ENCODE measurements at places on chromosomes 3 and 15.

DNA sequence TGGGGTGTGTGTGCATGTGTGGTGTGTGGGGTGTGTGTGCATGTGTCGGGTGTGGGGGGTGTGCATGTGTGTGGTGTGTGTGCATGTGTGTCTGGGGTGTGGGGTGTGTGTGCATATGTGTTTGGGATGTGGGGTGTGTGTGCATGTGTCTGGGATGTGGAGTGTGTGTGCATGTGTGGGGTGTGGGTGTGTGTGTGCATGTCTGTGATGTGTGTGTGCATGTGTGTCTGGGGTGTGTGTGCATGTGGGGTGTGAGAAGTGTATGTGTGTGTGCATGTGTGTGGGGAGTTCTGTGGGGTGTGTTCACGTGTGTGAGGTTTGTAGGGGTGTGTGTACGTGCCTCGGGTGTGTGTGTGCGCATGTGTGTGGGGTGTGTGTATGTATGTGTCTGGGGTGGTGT, 6.7 kb upstream of the OCA2 start:
- no peak for DNase-seq

DNA sequence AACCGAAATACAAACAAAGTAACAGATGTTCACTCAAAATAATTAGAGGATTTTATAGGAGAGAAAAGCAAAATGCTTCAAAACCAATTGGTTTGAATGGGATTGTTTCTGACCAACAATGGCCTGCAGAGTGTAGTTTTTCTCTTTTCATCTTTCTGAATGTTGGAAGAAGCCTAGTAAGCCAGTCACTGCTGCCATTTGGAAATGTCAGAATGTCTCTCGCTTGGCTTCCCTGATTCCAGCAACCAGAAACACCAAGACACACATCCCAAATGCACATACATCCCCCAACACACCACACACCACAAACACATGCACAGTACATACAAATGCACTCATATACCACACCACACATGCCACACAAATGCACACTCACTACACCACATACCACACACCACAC, 403.4 kb downstream of the OCA2 start:
- DNase-seq: no peak

- DNase-seq: peak; percentile 87
These were observed 15.3 kb downstream of the NR2F2 start for GRCh38 chr15:96345560-96346399.

- no peak for DNase-seq
These were observed 2.7 kb downstream of the IREB2 start for GRCh38 chr15:78440375-78441373.

DNA sequence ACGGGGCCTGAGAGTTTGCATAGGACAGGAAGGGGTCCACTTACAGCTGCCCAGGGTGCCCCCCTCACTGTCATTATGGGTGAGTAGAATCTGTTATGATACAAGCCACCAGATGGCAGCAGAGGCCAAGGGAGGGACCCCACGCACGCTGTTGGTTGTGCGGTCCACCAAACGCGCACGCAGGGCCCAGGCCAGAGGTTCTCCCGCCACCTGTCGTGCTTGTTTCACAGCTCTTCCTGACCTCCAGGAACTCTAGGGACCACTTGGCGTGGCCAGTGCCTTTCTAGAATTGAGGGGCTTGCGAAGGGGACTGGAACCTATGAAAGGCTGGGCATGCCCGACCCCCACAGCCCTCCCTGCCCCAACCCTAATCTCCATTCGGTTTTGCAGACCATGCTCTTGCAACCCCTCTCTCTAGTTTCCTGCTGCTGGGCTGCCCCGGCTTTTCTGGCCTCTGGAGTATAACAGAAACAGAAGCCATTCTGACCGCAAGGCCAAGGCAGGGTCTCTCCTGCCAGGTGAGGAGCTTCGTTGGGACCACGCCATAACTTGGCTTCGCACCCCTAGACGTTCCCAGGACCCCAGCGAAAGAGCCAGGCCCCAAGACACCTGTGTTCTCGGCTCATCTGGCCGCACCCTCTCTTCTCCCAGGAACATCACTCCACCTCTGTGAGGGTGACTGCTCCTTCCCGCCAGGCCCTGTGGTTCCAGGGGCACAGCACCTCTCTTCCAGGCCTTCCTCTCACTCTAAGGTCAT, 46.0 kb downstream of the ALDH1L1 start:
- DNase-seq: peak; percentile 43

DNA sequence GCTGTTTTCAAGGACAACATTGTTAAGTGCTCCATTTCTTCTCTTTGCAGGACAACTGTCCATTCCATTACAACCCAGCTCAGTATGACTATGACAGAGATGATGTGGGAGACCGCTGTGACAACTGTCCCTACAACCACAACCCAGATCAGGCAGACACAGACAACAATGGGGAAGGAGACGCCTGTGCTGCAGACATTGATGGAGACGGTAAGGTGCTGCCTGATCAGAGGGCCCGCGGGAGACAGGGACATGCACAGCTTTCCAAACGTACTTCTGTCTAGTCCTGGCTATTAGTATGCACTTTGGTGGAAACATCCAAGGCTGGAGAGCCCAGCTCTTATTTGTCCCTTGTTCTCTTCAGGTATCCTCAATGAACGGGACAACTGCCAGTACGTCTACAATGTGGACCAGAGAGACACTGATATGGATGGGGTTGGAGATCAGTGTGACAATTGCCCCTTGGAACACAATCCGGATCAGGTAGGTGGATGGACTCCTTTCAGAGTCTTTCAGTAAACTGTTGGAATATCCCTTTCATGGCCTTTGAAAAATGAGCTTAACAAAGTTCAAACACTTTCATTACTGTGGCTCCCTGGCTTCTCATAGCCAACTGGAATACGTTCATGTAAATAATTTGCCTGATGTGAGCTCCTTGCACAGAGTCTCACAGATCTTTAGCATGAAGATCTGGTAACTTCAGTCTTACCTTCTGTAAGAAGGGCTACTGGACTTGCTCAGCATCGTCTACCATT, 10.4 kb downstream of the THBS1 start:
- DNase-seq: no peak

- no peak for DNase-seq
These were observed 8.0 kb upstream of the KNG1 start for GRCh38 chr3:186708983-186709679.

DNA sequence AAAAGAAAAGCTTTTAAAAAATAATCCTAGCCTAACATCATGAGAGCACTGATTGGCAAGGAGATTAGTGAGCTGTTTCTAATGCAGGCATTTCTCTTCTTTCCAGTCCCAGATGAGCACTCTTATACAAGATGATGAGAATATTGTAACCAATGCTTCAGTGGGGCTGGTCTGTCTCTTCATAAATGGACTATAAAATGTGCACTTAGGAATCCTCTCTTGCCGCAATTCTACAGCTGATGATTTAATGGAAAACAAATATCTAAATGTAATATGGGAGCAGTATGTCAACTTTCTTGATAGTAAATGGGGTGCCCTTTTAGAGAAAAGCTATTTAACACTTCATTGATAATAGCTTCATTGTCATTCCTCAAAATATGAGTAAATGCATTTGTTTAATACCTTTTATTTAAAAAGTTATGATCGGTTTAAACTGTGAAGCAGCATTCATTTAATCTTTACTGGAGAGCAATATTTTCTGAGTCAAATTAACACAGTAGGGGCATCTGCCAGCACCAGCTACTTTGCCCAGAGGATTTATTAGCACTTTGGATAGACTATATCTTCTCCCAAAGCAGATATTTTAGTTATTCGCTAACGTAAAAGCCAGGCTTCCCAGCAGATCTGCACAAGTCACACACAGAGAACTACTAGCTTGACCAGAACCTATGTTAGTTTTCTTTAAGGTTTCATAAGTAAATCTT, 985.9 kb downstream of the DIPK2A start:
- DNase-seq: no peak

DNA sequence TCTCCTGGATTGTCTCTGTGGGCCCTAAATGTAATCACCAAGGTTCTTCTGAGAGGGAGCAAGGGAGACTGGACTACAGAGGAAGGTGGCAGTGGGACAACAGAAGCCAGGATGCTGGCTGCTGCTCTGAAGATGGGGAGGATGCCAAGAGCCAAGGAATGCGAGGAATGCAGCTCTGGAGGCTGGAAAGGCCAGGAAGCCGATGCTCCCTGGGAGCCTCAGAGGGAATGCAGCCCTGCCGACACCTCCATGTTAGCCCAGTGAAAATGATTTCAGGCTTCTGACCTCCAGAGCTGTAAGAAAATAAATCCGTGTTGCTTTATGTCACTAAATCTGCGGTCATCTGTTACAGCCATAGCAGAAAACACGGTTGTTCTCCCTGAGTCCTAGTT, 44.1 kb downstream of the UMPS start:
- DNase-seq: no peak

- DNase-seq: no peak
These were observed 76.3 kb upstream of the ABHD17C start for GRCh38 chr15:80618685-80619400.

- DNase-seq: no peak
These were observed 141.0 kb upstream of the PLSCR5 start for GRCh38 chr3:146746190-146746589.

GRCh38 chr3:80553211-80553610, 785.4 kb upstream of the ROBO1 start:
- no peak for DNase-seq

GRCh38 chr15:67824197-67824968, 926 bp upstream of the SKOR1 start:
- no peak for DNase-seq

GRCh38 chr15:73914145-73914544, 12.1 kb upstream of the LOXL1 start:
- DNase-seq: no peak

- peak; percentile 49 for DNase-seq
These were observed 60.6 kb downstream of the CHAC1 start for GRCh38 chr15:41013691-41014414.

DNA sequence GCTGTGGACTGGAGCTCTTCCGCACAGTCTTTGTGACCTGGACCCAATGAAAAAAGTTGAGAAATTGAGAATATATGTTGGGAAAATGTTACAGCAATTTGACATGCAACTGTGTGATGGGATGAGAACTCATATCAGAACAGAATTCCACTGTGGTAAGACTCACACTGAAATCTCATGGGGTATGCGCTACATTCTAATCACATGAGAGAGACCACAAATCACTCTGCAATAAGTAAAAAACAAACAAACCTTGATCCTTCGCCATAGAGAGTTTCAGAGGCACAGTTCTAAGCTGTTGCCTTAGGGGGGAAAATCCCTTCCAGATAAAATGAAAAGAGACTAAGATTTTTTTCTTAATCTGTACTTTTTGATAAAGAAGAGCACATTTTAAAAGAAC, 37.3 kb downstream of the LMCD1 start:
- DNase-seq: no peak

DNA sequence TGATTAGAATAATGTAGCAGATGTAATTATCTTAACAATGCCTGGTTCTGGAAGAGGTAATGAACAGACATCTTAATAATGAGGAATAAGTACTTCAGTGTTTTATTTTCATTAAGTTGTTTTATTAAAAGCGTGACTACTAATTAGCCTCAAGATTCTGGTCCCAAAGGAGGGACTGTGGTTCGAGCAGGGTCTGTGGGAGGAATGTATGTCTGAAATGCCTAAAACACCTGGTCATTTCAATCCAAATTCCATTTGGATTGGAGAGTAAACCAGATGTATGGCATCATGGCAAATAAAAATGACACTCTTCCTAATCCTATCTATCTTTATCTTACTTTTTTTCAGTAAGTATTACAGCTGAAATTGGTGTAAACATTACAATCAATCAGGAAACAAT, 243.2 kb downstream of the PDZRN3 start:
- DNase-seq: no peak

Measured in Kasumi-1 (cell line).